ENCODE measurements at places on chromosomes 5 and 9.
A peak's percentile ranks its signal among the peaks of the same experiment; 100 is the strongest.

GRCh38 chr9:70485273-70485858, 70.9 kb upstream of the KLF9 start:
- peaks cover 68% of the 10 kb centered on the region for H3K4me1 ChIP-seq
- H3K36me3 ChIP-seq = no peaks in the 10 kb centered on the region
- DNase-seq = no peak
- H3K27ac ChIP-seq = peak overlapping the region; percentile 57
- no peaks in the 10 kb centered on the region for H3K27me3 ChIP-seq

GRCh38 chr5:74428275-74428674, 212.3 kb downstream of the ENC1 start:
- H3K4me1 ChIP-seq = no peaks in the 10 kb centered on the region
- H3K27ac ChIP-seq = no peak overlapping the region
- no peaks in the 10 kb centered on the region for H3K27me3 ChIP-seq
- no peak overlapping the region for H3K4me3 ChIP-seq
- no peaks in the 10 kb centered on the region for H3K36me3 ChIP-seq
- DNase-seq = no peak

DNA sequence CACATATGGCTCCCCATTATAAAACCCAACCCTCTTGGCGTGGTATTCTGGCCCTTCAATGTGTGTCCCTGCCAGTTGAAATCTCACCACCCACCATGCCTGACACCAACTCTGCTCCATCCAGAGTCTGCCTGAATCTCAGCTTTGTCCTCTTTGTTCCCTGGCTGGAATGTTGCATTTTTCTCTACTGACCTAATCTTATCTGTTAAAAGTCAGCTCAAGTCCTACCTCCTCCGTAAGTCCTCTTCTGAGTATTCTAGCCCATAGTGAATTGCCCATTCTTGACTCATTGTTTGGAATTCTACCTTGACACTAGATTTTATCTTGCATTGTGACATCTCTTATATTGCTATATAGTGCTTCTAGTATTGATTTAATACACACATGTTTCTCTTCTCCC, 207.1 kb upstream of the VLDLR start:
- H3K4me1 ChIP-seq = peaks cover 4% of the 10 kb centered on the region
- H3K4me3 ChIP-seq = no peak overlapping the region
- H3K27me3 ChIP-seq = no peaks in the 10 kb centered on the region
- H3K27ac ChIP-seq = no peak overlapping the region

- no peaks in the 10 kb centered on the region for H3K27me3 ChIP-seq
- H3K27ac ChIP-seq = no peak overlapping the region
Observed at GRCh38 chr5:68436686-68437520, 221.3 kb downstream of the PIK3R1 start.

- no peak overlapping the region for H3K27ac ChIP-seq
- H3K4me3 ChIP-seq = no peak overlapping the region
- DNase-seq = no peak
- no peaks in the 10 kb centered on the region for H3K36me3 ChIP-seq
- no peaks in the 10 kb centered on the region for H3K4me1 ChIP-seq
Observed at GRCh38 chr9:366620-367019, 152.0 kb downstream of the DOCK8 start.

GRCh38 chr5:16913187-16914107, 22.6 kb downstream of the MYO10 start:
- no peaks in the 10 kb centered on the region for H3K36me3 ChIP-seq
- no peak overlapping the region for H3K4me3 ChIP-seq
- no peaks in the 10 kb centered on the region for H3K4me1 ChIP-seq
- H3K27me3 ChIP-seq = no peaks in the 10 kb centered on the region

- no peak for DNase-seq
- H3K27ac ChIP-seq = no peak overlapping the region
- H3K4me3 ChIP-seq = no peak overlapping the region
- H3K4me1 ChIP-seq = no peaks in the 10 kb centered on the region
- no peaks in the 10 kb centered on the region for H3K36me3 ChIP-seq
Observed at GRCh38 chr9:31912636-31913035, 471.8 kb upstream of the ACO1 start.

GRCh38 chr5:151137067-151137825, 20.3 kb downstream of the ANXA6 start:
- H3K36me3 ChIP-seq = peaks cover 78% of the 10 kb centered on the region
- no peaks in the 10 kb centered on the region for H3K27me3 ChIP-seq
- H3K27ac ChIP-seq = no peak overlapping the region
- peaks cover 17% of the 10 kb centered on the region for H3K4me1 ChIP-seq
- DNase-seq = no peak
- H3K4me3 ChIP-seq = no peak overlapping the region
